Type B pancreatic cell (in vitro differentiated cells): ENCODE measurements at places on chromosomes 4 and X. TPM values are rescaled to one million over a fixed set of nuclear protein-coding genes. Genes with fewer than 3 reads are reported as not detected.

DNA sequence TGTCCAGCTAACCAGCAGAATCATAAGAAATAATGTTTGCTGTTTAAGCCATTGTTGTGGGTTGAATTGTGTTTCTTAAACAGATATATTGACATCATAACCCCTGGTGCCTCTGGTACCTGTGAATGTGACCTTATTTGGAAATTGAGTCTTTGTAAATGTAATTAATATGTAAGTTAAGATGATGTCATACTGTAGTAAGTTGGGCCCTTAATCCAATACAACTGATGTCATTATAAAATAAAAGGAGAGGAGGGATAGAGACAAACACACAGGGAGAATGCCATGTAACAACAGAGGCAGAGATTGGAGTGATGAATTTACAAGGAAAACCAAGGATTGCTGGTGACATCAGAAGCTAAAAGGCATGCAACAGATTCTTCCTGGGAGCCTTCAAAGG is 141.4 kb downstream of the ZIC3 start:
- H3K27ac ChIP-seq, result no peak overlapping the region
- no peaks in the 10 kb centered on the region for H3K27me3 ChIP-seq
- DNase-seq, result no peak
- H3K4me1 ChIP-seq, result no peaks in the 10 kb centered on the region
- H3K4me3 ChIP-seq, result no peak overlapping the region

GRCh38 chr4:142778430-142778829 is 67.7 kb downstream of the INPP4B start:
- no peaks in the 10 kb centered on the region for H3K36me3 ChIP-seq
- no peaks in the 10 kb centered on the region for H3K4me1 ChIP-seq
- no peak overlapping the region for H3K27ac ChIP-seq
- DNase-seq, result no peak

GRCh38 chr4:15714646-15715435 is 12.0 kb downstream of the BST1 start:
- H3K36me3 ChIP-seq, result no peaks in the 10 kb centered on the region
- H3K4me3 ChIP-seq, result no peak overlapping the region
- no peak for DNase-seq
- no peak overlapping the region for H3K27ac ChIP-seq

- H3K4me3 ChIP-seq, result no peak overlapping the region
- peaks cover 4% of the 10 kb centered on the region for H3K27me3 ChIP-seq
- H3K27ac ChIP-seq, result no peak overlapping the region
- H3K4me1 ChIP-seq, result peaks cover 5% of the 10 kb centered on the region
Measured at GRCh38 chrX:29477878-29478277, 737.5 kb upstream of the MAGEB2 start.

Gene MAGEA1
- total RNA-seq, result not detected in 2 replicates

Gene TLR1
- total RNA-seq, result 0.36 and 0.55 TPM in 2 replicates
